Activated CD8-positive, alpha-beta memory T cell treated with anti-CD3 and anti-CD28 coated beads for 4 hours (primary cell): ENCODE measurements at places on chromosomes 5 and 9.

- no peak for DNase-seq
Observed at GRCh38 chr9:76654051-76654461, 110.2 kb upstream of the PCA3 start.

DNA sequence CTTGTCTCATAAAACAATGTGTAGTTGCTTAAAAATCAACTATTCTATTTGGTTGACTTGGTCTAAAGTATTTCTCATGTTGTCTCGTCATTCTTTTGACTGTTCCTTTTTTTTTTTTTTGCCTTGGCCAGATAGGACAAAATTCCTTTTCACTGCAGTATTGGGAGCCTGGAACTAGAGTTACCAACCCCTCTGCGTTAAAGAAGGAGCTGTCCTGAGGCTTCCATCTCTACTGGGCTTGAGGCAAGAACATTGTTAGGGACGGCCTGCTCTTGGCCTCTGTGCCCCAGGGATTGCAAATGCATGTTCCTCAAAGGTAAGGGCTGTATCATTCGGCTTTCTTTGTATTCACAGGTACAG, 1.4 kb upstream of the NPR2 start:
- DNase-seq: no peak

DNA sequence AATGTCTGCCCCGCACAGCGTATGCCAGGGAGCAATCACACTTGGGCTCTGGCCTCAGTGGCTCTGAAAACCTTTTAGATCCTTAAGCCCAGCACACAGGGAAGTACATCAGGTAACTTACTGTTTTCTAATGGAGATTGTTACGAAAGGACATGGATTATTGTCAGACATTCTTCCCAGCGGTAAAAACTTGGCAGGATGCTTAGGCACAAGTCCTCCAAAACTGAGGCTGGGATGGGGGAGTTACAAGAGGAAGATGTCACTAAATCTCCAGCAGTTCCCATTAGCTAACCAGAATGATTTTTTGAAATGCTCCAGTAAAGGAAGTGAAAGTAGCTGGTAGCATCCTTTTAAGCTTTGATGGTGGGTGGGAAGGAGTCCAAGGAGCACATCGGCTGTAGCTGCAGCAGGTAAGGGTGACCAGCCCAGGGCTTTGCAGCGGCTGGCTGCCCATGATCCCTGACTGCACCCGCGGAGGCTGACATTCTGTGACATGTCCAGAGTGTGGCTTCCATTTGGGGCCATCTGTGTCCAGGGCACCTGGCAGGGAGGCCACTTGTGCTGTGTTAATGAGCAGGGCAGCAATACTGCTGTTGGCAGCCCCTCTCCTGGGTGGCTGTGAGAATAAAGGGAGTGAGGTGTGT, 165.8 kb downstream of the GADD45G start:
- DNase-seq: no peak

DNA sequence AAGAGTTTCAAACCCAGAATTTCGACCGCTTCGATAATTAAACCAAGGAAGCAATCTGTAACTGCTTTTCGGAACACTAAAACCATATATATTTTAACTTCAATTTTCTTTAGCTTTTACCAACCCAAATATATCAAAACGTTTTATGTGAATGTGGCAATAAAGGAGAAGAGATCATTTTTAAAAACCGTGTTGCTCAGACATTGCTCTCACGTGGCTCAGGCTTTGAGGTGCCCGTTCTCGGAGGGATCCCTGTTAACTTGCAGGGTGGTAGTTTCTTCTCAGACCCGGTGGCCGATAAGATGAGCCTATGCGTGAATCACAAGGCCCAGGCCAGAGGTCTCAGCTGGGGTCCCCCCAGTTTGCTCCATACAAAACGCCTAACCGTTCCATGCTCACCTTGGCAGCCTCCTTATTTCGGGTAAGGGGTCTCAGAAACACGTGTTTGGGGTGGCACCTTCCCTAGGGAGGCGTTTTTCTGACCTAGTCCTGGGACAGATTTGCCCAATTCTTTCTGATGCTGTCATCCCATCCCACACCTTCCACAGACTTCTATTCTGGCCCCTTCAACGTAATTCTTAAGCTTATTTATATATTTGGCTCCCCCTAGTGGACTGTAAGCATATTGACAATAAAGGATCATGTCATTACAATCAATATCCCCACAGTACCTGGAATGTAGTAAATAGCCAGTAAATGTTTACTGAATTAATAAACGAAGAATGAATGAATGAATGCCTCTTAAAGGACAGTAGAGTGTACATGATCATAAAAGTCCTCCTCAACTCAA, 48.1 kb downstream of the THBS4 start:
- no peak for DNase-seq

GRCh38 chr5:89397096-89397495, 514.1 kb upstream of the MEF2C start:
- no peak for DNase-seq

DNA sequence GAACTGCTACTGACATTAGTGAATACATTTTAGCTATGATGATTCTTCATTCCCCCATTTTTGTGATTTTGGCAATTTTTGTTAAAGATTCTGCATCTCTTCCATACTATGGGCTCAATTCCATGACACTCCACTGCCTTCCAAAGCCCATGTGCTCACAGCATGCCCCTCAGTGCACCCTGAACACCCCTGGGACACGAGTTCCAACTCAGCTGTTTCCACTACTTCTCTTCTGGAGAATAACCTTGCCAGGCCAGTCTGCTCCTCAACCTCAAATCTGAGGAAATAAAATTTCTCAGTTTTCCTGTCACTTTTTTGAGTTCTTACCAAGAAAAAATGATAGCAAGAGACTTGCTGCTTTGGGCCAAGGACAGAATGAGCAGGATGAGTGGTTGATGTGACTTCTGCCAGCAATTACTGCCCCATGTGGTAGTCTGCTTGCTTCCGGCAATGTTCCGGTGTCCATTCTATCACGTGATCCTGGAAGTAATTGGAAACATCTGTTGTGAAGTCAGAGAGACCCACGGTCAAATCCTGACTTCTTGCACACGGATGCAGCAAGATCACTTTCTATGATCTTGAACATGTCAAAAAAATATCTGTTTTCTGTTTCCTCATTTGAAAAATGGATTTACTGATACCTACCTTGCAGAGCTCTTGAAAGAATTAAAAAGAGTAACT, 58.3 kb downstream of the EGFLAM start:
- no peak for DNase-seq

DNA sequence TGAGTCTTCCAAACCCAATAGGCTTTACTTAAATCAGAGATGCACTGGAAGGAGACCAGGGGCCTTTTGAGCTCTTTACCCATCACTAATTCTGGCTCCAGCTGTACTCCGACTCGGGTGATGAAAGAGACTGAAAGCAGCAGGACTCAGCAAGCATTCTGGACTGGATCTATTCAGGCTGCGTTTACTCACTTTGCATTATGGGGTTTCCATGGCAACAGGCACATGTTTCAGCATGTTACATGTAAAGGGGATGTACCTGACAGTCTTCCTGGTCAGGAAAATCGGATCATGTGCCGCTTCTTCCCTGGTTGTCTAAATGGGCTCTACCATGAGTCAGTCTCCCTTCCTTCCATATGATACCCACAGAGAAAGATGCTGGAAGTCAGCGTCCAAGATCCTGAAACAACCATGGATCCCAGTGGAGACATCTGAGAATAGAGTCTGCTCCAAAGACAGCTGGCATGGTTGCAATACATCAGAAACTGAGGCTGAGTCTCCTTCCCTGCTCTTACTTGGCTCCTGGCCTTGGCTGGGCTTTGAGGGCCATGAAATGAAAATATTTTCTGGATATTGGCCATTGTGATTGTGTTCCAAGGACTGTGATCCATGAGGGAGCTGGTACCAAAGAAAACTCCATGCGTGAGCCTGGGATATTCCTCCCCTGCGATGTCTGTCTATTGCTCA, 102.5 kb upstream of the TNC start:
- DNase-seq: no peak

DNA sequence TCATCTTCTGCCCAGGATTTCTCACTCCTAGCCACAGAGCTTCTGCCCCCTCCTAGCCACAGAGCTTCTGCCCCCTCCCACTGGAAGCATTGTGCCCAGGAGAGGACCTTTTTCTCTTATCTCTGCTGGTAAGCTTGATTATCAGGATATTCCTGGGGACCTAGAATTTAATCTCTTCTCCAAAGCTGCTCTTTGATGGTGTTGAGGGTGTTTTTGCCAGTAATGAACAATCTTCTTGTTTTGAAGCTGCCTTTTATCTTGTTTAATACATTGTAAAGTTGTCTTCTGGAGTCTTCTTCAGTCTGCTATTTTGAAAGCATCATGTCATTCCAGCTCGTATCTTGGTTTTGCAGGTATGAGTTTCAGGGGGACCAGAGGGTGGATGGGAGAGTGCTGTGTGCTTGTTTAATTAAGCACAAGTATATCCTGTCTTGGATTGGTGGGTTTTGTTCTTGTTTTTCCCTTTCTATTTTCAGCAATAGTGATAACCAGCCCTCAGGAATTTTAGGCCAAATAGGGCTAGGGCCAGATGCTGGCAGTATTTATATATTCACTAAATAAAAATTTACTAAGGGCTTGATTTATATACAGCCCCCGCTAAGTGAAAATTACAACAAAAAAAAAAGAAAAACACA, 214.0 kb upstream of the DMRT1 start:
- no peak for DNase-seq

DNA sequence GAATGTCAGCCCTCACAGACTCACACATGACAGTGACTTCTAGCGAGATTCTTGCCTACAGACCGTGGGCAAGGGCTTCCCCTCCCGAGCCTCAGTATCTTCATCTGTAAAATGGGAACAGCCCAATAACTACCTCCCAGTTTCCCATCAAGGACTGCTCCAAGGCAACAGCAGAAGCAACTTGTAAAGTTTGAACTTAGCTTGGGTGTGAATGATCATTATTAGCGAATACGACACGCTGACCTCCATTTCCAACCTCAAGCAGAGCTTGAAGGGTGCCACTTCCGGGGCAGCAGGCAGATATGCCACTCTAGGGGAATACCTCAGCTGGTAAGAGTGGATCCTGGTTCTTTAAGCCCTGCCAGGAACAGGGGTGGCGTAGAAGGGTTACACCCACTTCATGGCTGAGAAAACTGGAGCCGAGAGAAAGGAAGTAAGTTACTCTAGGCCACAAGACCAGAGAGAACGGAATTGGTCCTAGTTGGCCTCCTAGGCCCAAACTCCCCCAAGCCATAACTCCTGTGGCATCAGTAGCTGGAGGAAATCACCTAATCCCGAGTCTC, 2.0 kb downstream of the RNF44 start:
- no peak for DNase-seq

GRCh38 chr5:166594567-166594966, 1696.9 kb upstream of the WWC1 start:
- no peak for DNase-seq

DNA sequence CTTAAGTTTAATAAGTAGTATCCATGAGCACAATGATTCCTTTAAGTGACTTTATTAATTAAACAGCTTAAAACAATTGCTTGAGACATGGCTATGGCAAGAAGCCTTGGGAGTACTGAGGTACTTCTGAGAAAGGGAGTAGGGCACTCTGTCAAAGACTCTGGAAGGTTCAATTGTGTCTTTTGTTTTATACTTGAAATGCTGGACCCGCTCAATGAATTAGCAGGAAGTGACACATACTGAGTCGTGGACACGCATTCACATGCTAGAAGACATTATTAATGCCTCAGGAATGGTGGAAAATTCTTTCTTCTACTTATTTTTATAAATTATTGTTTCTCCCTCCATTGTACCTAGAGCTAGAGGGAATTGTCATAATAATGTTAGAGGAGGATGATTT, 347.3 kb upstream of the ZNF608 start:
- DNase-seq: no peak

DNA sequence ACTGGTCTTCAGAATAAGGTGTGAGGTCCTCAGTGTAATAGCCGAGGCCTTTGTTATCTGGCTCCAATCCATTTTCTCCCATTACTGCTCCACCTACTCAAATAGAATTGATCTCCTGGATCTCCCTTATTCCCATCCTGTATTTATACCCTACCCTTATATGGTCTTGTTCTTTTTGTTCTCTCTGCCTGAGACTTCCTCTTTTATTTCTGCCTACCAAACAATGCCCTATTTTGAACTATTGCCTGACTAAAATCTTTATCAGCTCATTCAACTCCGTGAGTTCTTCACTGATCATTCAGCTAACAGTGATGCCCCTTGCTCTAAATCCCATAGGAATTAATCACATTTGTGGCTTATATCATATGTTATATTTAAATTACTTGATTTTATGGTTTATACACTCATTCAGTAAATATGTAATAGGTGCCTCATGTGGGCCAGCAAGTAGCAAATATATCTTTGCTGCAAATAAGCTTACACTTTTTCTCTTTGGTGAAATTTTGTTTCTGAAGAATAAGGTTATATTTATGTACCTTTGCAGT, 417.5 kb upstream of the MEF2C start:
- no peak for DNase-seq

- DNase-seq: no peak
Observed at GRCh38 chr9:78030296-78030552, 1.4 kb downstream of the GNAQ start.

DNA sequence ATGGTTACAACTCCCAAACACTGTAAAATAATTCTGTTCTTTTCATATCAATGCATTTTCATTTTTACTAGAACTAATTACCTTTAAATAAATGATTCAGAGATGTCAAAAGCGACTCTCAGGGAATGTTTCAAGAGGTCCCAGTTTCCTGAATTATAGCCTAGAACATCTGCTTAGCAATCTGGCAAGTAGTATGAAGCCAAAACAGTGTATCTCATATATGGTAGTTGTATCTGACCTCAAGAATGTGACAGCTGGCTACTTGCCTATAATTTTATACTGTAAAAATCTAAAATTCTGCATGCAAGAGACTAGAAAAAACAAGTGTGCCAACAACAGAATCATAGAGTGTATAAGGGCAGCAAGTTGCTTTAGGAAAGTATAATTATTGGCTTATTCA, 187.7 kb upstream of the POU5F2 start:
- DNase-seq: no peak

GRCh38 chr5:150904479-150905311, at the start of gene ZNF300:
Gene ZNF300 (minus strand): TSS chr5:150904980. CDS start chr5:150903155, 1,825 bp downstream.
- DNase-seq: peak; percentile 35

DNA sequence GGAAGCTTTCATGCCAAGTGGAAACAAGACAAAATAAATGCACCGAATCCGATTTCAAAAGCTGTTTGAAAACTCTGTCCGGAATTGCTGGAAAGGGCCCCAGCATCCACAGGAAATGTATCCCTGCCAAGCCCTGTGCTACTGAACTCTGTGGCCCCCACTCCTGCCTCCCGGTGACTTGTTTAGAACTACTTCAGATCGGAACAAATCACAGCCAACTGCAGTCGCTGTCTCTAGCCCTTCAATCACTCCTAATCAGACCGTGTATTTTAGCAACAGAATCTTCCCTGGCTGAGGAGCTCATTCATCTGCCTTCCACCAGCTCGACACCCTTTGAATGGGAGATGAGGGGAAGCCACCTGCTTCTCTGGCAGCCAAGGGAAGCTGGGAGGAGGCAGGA, 94.1 kb downstream of the KCNIP1 start:
- no peak for DNase-seq
